Camera-type eye (tissue), 1 donor: ENCODE measurements at places on chromosomes 1 and 21. TPM values are rescaled to one million over a fixed set of nuclear protein-coding genes. Genes with fewer than 3 reads are reported as not detected.

The SETDB1 gene
- 73.4 TPM for total RNA-seq

The OR2L8 gene
- not detected for total RNA-seq

The ESRRG gene
- 101 TPM for total RNA-seq

The KCNA3 gene
- total RNA-seq: 3.6 TPM

The A3GALT2 gene
- 0.66 TPM for total RNA-seq

The LAMB3 gene
- total RNA-seq: 11.1 TPM

The KRTAP12-2 gene
- not detected for total RNA-seq

The OR2C3 gene
- not detected for total RNA-seq

The OR2T33 gene
- not detected for total RNA-seq

The CACNA1S gene
- total RNA-seq: 5.9 TPM

The FAM151A gene
- total RNA-seq: not detected

The NOTCH2 gene
- total RNA-seq: 163 TPM

The TRAF5 gene
- total RNA-seq: 26.5 TPM

The S100A9 gene
- total RNA-seq: 197 TPM

The SLAMF9 gene
- not detected for total RNA-seq

The C1orf210 gene
- 0.44 TPM for total RNA-seq

The LEMD1 gene
- total RNA-seq: 64.0 TPM

The CD34 gene
- total RNA-seq: 54.6 TPM

The CAMSAP2 gene
- total RNA-seq: 90.5 TPM

The SPRR2A gene
- not detected for total RNA-seq

The TMEM240 gene
- total RNA-seq: 12.0 TPM

The MRPS21 gene
- total RNA-seq: 32.3 TPM

The SPATA45 gene
- total RNA-seq: not detected
